ENCODE measurements at places on chromosomes 13 and 19.

DNA sequence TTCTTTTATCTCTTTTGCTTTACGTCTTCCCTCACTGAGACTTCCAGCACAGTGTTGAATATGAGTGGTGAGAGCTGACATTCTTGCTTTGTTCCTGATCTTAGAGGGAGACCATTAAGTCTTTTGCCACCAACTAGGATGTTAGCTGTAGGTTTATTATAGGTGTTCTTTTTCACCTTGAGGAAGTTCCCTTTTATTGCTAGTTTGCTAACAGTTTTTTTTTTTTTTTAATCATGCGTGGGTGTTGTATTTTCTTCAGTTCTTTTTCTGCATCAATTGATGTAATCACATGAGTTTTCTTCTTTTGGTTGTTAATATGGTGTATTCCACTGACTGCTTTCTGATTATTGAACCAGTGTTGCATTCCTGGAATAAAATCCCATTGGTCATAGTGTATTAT lies 21.1 kb downstream of the AP1M1 start:
- DNase-seq = no peak

- no peak for DNase-seq
Measured at GRCh38 chr19:8150998-8151766, 1.8 kb upstream of the FBN3 start.

DNA sequence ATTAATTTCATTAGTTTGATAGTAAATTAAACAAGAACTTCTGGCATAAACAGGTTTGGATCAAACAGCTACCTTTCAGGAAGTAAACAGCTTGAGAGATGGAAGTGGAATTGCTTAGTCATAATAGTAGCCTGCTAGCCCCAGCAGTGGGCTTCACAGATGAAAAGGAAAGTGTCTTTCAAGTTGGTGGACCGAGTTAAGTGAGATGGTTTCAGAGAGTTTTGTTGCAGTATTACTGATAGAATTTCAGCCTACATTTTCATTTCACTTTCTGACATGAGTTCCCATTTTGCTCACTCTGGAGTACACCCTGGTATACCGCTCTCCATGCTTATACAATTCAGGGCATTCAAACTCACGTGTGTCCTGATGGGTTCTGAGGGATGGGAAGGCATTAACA lies 2.0 kb upstream of the PTOV1 start:
- no peak for DNase-seq

DNA sequence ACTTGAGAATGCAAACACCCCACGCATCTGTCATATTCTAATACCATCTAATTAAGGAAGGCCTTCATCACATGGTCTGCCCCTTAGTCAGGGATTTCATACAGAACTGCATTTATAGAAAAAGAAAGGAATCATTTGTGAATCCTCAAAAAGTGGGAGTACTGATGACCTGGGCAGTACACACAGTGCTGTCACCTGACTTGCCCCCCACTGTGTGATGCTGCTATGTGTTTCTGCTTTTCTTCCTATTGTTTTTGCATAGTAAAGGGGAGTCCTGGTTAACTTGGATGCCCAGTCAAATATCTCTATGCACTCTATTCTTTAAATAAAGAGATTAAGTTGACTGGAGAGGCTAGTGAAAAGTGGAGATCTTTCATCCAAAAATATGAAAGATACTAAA lies 1921.2 kb upstream of the PRR20A start:
- no peak for DNase-seq

DNA sequence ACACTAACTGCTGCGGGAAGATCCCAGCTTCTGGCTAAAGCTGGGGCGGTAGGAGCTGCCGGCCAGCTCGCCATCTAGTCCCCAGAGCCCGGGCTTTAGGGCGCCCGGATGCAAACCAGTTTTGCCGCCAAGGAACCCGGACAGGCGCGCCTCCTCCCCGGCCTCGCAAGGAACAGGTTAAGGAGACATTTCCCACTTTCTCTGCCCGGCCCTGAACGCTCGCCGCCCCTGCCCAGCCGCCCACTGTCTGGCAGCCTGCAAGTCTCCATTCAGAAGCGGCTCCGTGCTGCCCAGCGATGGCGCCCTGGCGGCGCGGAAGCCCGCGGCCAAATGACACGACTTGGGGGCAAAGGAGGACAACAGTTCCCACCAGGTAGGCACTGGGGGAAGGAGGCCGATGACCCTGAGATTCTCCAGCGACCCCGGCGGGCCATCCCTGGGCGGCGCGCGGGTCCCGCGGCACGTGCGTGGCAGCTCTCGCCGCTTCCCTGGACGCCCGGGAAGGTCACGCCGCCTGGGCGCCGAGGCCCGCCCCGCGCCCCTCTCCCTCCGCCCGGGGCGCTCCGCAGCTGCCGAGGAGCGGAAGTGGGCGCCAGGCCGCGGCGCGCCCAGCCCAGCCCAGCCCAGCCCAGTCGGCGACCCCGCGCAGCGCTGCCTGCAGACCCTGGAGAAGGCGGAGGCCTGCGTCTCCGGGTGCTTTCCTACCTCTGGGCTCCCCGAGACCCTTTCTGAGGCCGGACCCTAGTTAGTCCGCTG lies 42.2 kb upstream of the HNRNPA1L2 start:
- no peak for DNase-seq

- DNase-seq = no peak
Measured at GRCh38 chr13:36362914-36363313, 16.7 kb upstream of the SPART start.

DNA sequence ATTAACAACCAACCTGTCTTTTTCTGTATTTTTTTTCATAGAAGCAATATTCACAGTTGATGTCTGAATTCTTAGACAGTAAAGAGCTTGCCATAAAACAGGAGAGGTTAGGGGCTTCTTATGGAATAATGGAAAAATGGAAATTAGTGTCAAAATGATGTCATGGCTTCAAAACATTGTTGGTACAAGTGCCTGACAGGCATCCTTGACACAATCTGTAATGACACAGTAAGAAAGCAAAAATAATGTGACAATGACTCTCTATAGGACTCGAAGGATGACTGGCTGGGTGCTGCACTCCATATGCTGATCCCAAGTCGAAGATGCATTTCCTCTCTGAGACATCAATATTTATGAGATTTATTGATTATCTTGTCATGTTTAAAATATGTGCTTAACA lies 205.3 kb upstream of the DACH1 start:
- DNase-seq = no peak

DNA sequence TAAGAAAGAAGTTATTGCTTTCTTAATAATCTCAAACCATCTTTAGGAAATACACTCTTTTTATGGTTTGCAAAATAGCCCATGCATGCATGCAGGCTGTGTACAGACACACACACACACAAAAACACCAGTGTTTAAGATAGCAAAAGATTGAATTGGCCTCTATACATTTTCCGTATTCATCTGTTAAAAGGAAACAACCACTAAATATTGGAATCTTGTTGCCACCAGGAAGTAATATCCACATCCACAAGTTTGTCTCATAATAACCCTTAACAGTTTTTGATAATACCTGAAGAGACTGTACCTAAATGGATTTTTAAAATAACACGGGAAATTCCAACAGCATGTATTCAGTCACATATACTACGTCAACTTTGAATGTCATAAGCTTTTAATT lies 7.3 kb upstream of the MAB21L1 start:
- DNase-seq = no peak

- DNase-seq = no peak
Measured at GRCh38 chr19:13699786-13700185, 64.5 kb upstream of the MRI1 start.

GRCh38 chr13:23391752-23392151 lies 41.8 kb downstream of the SACS start:
- no peak for DNase-seq

- no peak for DNase-seq
Measured at GRCh38 chr13:56019606-56020005, 1121.1 kb upstream of the PRR20A start.

- DNase-seq = no peak
Measured at GRCh38 chr19:8461376-8461775, 16.6 kb downstream of the HNRNPM start.

DNA sequence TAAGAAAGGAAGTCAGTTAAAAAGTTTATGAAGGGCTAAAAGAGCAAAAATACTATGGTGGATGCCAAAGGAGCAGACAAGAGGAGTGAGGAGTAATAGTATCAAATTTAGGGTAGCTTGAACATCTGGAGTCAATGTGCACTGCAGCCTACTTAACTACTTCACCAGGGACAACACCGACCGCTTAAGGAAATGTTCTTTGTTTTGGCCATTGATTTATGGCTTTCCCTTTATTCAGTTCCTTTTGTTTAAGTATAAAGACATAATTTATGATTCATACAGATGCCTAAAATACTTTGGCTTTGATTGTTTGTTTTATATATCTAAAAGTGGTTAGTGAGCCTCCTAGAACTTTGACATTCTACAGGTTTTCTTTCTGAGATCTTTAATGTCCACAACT lies 276.3 kb upstream of the PRR20A start:
- DNase-seq = no peak

- peak; percentile 70 for DNase-seq
Measured at GRCh38 chr13:23377983-23378632, 55.4 kb downstream of the SACS start.

GRCh38 chr19:28514166-28514565 lies 698.8 kb downstream of the UQCRFS1 start:
- DNase-seq = no peak

DNA sequence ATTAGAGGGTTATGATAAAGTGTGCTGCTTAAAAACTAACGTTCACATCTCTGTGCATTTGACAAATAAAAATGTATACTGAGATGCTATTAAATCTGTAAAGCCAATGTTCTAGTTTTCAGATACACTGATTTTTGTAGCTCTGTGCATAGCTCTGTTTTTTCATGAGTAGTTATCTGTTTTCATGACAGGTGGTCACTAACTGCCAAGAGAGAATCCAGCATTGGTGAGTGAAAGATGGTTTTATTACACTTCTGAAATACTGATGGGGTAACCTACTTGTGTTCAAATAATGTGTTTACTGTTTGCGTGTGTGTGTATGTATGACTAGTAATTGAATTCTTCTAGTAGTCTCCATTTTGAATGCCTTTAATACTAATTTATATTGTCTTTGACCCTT lies 29.0 kb downstream of the URI1 start:
- DNase-seq = no peak

DNA sequence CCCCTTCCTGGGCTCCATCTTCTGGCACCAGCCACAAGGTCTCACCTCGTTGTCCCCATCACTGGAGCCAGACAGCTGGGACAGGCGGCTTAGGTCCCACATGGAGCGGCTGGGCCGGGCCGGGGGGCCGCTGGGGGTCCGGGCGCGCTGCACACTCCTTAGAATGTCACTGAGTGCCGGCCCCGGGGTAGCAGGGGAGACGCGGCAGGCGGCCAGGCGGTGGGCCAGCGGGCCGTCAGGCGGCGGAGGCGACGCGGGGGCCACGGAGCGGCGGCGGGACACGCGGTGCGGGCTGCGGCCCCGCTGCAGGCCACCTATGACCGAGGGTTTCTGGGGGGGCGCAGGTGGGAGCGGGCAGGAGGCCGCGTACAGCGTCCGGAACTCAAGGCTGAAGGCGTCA lies 3.1 kb upstream of the SPACA4 start:
- DNase-seq = no peak

DNA sequence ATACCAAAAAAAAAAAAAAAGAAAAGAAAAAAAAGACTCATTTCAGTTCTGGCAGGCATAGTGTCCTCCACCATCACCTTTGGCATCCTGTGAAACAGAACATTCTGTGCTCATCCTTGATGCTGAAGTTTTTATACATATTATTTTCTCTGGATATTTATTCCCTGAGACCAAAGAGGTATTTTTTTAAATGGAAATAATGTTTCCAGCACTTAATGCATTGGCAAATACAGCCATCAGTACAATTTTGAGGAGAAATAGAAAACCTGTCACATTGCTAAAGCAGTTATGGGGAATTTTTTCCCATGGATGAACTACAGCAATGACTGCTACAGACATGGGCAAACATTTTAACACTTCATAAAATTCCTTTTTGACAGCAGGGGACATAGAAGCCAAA lies 312.4 kb downstream of the DNAJC15 start:
- no peak for DNase-seq

DNA sequence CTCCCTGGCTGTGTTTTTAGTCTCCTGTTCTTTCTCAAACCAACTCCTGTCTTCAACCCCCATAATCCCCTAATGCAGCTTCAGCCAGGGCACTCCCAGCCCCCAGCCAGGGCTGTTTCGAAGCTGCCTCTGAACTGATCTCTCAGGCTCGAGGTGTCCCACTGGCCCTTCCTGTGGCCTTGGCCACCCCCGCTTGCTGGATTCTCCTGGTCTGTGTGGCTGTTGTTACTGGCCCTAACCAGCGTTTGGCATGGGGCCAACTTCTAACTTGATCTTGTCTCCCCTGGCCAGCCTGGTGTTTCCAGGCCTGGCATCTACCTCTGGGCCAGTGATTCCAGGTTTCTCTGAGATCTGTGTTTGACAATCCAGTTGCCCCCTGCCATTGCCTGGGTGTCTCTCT lies 11.0 kb downstream of the XAB2 start:
- DNase-seq = no peak

DNA sequence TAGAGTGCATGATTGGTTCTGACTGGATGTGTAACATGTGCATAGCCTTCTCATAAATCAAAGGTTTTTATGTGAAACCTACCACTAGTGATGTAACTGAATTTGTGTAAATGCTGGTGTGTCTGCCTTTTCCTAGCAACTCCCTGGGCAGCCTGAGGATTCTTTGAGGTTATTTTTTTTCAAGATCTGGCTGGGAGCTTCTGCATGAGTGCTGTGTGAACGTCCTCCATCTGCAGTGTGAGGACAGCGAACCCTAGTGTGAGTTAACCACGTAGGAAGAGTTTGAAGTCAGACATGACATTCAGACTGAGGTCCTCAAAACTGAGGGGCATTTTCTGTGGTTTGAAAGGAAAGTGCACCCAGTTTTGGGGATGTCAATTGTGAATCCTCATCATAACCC lies 39.9 kb downstream of the DPRX start:
- no peak for DNase-seq

DNA sequence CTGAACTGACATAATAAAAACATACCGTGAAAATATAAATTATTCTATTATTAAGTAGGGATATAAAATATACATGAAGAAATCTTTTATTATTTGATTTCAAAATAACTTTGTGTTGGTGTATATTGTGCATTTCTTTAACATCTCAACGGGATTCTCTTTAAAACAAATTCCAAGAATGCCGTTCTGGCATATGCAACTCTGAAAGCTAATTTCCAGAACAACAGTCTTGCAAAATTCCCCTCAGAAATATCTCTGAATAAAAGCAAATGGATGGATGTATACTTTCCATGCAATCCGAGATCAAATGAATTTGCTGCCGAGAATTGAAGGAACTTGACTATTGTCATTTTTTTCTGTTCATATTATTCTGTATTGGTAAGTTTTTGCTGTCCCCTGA lies 1579.8 kb downstream of the PCDH9 start:
- no peak for DNase-seq

- no peak for DNase-seq
Measured at GRCh38 chr13:66837246-66837645, 392.9 kb downstream of the PCDH9 start.

GRCh38 chr13:20702915-20703779 lies at the start of gene IL17D:
TSS of gene IL17D (plus strand) at chr13:20703699. CDS start at chr13:20704002, 303 bp downstream.
- peak; percentile 37 for DNase-seq
